ENCODE measurements at places on chromosomes 1 and 21. TPM values are rescaled to one million over a fixed set of nuclear protein-coding genes. Genes with fewer than 3 reads are reported as not detected.

GRCh38 chr1:107933736-107934135 lies 31.2 kb downstream of the VAV3 start:
- no peak for DNase-seq

DNA sequence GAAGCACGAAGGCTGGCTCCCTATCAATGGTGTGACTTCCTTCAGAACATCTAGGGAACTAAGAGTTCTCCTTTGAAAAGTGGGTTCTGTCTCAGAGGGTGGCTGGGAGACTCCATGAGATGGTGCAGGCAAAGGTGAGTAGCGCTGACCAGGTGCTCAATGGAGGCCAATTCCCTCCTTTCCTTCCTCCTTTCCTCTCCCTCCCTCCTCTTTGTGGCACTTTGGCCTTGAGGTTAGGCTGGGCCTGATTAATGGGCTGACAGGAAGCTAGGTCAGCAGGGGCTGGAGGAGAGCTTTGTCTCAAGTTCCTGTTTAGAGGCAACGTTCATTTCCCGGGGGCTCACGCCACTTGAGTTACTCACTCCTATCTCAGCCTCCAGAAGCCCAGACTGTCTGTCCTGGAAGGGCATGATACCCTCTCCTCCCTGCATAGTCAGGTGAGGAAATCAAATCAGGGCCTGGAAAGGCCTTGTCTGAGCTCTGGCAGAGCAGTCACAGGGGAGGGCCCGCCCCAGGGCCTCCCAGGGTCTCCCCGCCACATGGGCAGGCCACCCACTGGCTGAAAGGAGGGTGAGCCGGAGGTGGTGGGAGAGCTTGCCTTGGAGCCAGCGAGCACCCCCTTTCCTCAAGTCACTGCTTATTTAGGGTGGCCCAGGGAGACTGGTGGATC lies 58.4 kb upstream of the SSBP3 start:
- no peak for DNase-seq

DNA sequence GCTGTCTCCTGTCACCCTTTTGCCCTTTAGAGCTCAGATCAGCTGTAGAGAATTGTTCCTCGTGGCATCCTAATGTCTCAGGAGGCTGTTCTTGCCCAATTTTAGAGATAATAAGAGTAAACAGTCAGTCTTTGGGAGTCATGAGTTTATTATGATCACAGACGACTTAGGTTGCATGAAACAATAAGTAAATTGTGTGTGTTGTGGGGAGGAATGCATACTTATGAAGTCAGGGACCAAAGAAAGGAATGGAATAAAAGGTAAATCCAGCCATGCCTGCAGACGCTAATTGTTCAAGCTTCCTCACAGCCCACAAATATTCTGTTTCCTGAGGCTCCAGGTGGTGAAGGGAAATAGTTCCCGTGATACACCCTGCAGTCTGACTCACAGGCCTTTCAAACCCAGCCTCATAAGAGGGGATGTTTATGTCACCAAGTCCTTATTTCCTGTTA lies 897 bp downstream of the EPHX4 start:
- DNase-seq = no peak

DNA sequence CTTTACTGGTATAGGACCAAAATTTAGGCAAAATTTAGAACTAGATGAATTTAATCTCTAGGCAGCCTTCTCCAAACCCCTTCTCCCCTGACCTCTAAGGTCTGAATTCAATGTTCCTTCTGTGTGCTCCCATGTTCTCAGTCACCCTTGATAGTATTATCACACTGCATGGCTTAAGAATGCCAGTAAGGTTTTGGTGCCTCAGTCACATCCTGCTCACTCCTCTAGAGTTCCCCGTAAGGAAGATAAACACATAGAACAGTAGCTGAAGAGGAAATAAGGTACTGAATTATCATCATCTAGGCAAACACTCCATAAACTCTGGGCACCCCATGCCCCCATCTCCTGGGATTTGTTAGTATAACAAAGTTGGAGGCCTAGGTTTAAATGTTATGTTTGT lies 18.2 kb downstream of the PRRX1 start:
- DNase-seq = no peak

GRCh38 chr1:86779308-86780191 lies 75.2 kb downstream of the SH3GLB1 start:
- no peak for DNase-seq

- no peak for DNase-seq
Measured at GRCh38 chr1:60280819-60281218, 207.2 kb upstream of the C1orf87 start.

DNA sequence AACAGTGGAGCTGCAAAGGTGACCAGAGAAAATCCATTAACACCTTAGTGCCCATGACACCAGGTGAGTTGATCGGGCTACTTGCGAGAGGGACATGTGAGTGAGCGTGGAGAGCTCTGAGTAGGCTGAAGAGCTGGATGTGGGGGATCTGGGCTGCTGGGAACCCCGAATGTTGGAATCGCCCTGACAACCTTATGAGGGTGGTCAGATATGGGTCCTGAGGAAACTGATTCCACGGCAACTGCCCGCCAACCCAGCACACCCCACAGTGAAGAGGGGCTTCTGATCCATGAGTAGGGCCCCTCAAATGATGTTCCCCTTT lies 705 bp upstream of the QSOX1 start:
- no peak for DNase-seq

CNR2 gene
- not detected for total RNA-seq

DNA sequence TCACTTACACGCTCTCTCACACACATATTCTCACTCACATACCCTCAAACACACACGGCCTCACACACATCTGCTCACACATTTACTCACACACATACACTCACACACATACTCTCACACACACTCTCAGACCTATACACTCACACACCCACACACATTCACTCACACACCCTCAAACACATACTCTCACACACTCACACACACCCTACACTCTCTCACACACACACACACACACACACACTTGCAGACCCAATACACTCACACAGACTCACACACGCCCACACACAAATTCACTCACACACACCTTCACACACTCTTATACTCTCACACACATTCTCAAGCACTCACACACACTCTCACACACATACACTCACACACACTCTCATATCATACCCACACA lies 155.5 kb upstream of the BACE2 start:
- DNase-seq = no peak

ACKR1 gene
- total RNA-seq = not detected

GRCh38 chr1:109444346-109444745 lies 18.1 kb upstream of the PSMA5 start:
- DNase-seq = no peak

KCNJ15 gene
- 3.0 TPM for total RNA-seq

TXNIP gene
- 102 TPM for total RNA-seq

DNA sequence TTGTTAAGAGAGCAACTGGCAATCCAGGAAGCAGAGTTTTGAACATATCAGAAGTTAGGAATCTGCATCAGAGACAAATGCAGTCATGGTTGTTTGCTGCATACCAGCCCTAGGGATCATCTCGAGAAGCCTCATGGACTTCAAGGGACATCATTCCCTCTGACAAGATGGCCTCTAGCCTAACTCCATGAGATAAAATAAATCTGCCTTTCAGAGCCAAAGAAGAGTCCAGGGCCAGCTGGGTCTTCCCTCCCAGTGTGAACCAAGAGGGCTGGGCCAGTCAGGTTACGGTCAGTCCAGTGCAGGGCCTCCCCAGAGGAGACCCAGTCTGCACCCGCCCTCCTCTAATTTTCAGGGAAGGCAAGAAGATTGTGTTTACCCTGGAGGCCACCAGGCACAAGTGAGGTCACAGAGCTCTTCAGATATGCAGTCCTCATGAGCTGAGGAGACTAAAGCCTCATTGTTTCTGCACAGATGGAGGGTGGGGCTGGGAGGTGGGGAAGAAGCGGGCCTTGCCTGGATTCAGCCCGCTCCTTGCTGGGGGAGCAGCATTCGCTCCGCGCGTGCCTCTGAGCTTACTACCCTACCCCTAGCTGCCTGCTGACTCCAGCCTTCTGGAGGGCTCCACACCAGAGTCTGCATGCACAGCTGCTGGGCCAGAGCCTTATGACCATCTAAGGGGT lies 52.8 kb downstream of the CAPN2 start:
- no peak for DNase-seq

GRCh38 chr1:39301606-39302005 lies 97.1 kb downstream of the MACF1 start:
- DNase-seq = no peak

GRCh38 chr1:100722221-100722620 lies 2.7 kb downstream of the VCAM1 start:
- DNase-seq = no peak

- DNase-seq = no peak
Measured at GRCh38 chr1:102190429-102190828, 193.7 kb upstream of the OLFM3 start.

NCDN gene
- 23.4 TPM for total RNA-seq

GRCh38 chr21:34526618-34527290 lies 14.7 kb upstream of the KCNE1 start:
- peak; percentile 99 for DNase-seq

DNA sequence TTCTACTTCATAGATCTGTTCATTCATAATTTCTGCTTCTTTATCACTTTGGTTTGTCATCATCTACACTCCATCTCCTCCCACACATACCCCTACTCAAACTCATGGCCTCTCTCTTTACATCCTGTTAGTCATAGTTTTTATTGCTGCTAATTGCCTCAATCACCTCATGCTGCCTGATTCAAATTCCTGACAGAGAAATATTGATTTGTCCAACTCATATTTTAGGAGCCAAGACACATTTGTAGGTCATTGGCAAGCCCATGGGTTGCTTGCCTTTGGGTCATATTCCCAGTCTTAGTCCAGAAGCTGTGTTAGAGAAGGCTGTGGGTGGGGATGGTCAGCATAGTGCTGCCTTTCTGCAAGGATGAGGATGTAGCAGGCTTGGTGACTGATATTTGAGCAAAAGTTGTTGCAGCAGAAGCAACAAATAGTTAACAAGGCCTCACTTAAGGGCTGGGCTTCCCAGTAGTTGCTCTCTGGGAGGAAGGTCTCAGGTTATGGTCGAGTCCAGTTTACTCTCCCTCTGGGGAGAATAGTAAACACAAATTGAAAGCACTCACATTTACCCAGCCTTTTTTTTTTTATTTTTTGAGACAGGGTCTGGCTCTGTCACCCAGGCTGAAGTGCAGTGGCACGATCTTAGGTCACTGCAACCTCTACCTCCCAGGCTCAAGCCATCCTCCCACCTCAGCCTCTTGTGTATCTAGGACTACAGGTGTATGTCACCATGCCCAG lies 22.4 kb upstream of the EPS15 start:
- DNase-seq = no peak

- no peak for DNase-seq
Measured at GRCh38 chr1:111911776-111912515, 77.5 kb downstream of the KCND3 start.

CRYAA gene
- not detected for total RNA-seq

DNA sequence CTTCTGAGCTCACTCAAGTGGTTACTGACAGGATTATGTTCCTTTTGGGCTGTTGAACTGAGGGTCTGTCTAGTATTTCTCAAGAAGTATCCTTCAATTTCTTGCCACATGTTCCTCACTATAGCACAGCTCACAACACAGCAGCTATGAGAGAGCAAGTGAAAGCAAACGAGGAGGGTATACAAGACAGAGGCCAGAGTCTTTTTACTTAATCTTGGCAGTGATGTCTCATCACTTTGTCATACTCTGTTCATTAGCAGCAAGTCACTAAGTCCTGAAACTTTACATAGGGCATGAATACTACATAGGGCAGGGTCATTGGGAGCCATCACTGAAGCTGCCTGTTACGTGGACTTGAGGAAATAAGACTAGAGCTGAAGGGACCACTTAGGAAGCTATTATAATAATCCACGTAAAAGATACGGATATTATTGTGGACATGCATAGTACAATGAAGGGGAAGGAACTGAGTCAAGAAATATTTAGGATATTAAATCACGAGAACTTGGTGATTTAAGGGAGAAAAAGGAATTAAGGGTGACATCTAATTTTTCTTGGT lies 63.7 kb downstream of the SLC30A7 start:
- peak; percentile 56 for DNase-seq

MAN1A2 gene
- 28.9 TPM for total RNA-seq

GRCh38 chr1:48103495-48103894 lies 106.3 kb upstream of the TRABD2B start:
- no peak for DNase-seq

GRCh38 chr1:77385551-77385950 lies 103.7 kb downstream of the AK5 start:
- no peak for DNase-seq

- DNase-seq = no peak
Measured at GRCh38 chr1:152912900-152913299, 4.6 kb downstream of the IVL start.

GRCh38 chr1:163426505-163427251 lies 104.9 kb downstream of the NUF2 start:
- no peak for DNase-seq

DNA sequence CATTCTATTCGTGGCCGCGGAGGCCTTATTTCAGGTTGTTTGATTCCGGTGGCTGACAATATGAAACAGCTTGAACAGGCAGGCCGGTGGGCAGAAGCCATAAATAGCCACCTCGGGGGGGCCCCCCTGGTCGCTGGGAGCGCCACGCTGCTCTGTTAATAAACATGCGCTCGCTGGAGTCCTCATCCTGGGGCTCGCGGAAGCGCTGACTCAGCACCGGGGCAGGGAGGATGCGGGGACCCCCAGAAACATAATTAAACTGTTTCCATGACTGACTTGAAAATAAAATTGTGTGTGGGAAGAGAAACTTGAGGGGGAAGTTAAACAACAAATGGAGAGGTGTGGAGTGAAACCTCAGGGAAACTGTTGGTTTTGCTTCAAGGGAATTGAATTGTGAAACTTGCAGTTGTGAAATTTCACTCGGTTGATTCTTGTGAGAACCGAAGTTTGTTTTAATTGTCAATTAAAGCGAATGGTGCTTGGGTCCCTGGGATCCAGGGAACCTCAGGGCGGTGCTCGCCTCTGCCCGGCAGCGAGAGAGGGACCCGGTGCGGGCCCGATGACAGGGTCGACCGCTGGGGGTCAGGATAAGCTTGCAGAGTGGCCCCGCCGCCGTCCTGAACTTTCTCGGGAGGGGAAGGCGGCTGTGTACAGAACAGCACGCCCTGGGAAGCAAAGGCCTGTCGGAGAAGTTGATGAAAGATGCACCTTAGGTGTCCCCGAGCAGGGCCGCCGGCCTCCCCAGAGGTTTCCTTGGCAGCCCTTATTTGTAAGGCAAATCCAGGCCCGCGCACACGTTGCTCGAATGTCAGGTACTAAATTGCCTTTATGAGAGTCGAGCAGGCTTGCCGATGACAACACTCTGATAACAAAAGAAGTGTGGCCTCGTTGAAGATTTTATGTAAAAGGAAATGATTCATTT lies 176.9 kb upstream of the LMO4 start:
- peak; percentile 16 for DNase-seq

KRTAP13-2 gene
- total RNA-seq = not detected

All from glomerular endothelial cell (primary cell).